ENCODE measurements at places on chromosomes 6 and 20. TPM values are rescaled to one million over a fixed set of nuclear protein-coding genes. Genes with fewer than 3 reads are reported as not detected.

The FNDC11 gene
- not detected for total RNA-seq

The SRMS gene
- not detected for total RNA-seq

- DNase-seq, result no peak
Measured at GRCh38 chr6:40124924-40125323, 190.7 kb upstream of the MOCS1 start.

DNA sequence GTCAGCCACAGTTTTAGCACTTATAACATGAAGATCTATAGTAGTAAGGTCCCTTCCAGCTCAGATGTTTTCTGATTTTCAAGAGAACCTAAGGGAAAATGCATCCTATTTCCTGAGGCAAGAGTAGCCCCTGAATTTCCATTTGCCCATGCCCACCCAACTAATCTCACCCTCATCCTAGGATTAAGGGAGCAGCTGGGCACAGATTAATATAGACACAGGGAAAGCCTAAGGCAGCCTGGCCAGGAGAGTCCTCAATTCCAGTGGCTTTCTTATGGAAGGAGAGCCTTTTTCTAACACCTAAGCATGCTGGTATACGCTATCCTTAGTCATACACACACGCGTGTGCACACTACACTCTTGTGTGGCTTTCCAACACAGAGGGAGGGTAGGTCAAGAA is 1.5 kb downstream of the APOBEC2 start:
- DNase-seq, result no peak

DNA sequence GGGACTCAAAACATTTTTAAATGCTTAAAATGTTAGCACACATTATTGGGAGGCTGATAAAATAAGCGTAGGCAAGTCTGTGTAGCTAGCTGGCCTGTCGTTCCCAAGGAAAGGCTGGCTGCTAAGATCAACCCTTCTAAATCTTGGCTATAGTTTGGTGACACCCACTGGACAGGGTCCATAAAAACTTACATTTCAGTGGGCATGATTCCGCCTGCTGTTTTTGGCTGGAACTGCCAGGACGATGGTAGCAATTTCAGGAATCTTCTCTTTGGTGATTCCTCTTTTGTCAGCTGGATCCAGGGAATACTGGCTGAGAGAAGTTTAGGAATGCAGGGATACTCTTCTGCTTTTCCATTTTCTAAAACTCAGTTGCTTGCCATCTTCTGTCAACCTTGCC is 162.2 kb downstream of the NKAIN2 start:
- DNase-seq, result peak; percentile 47

GRCh38 chr6:81515562-81516453 is 236.7 kb downstream of the TENT5A start:
- DNase-seq, result no peak

GRCh38 chr6:24105191-24105590 is 20.8 kb upstream of the NRSN1 start:
- no peak for DNase-seq
